ENCODE measurements at places on chromosomes 3 and 15. TPM values are rescaled to one million over a fixed set of nuclear protein-coding genes. Genes with fewer than 3 reads are reported as not detected.

DNA sequence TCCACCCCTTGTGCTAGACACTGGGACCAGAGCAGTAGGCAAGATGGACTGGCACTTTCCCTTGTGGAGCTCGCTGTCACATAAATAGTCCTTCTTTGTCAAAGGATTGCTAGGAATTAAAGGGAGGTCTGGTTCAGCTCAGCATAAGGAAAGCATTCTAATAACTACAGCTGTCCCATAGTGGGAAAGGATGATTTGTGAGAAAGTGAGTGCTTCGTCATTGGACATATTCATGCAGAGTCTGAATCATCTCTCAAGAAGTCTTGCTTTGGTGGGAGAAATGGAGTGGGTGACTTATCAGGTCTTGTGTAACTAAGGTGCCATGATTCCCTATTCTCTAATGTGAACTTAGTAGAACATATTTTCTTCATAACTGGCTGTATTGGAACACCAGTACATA is 14.7 kb downstream of the PPARG start:
- no peak for DNase-seq

The ATP8B4 gene
- polyA plus RNA-seq: not detected

DNA sequence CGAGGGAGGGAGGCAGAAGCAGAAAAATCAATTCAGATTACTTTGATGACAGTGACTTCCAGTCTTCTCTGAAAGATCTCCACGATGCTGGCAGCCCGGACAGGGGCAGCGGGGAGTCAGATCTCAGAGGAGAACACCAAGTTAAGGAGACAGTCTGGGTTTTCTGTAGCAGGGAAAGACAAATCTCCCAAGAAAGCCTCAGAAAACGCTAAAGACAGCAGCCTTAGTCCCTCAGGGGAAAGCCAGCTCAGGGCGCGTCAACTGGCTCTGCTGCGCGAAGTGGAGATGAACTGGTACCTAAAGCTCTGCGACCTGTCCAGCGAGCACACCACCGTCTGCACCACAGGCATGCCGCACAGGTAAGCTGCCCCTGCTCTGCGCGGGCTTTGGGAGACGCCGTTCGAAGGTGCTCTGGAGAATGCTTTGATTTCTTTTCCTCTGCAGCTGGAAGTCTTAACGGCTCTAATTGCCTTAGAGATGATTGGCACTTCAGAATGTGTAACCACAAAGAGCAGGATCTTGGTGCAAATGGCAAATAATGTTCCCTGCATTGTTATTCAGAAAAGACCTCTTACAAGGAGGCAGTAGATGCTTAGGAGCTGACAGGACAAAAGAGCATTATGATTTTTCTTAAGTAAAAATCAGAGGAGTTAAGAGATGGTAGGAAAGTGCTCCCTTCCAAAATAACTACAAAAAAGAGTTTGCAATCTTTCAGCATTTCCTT is at the start of gene KCNAB1:
TSS of gene KCNAB1 (plus strand) at position 51 of the 724 bp plus-strand sequence.
- DNase-seq: no peak

DNA sequence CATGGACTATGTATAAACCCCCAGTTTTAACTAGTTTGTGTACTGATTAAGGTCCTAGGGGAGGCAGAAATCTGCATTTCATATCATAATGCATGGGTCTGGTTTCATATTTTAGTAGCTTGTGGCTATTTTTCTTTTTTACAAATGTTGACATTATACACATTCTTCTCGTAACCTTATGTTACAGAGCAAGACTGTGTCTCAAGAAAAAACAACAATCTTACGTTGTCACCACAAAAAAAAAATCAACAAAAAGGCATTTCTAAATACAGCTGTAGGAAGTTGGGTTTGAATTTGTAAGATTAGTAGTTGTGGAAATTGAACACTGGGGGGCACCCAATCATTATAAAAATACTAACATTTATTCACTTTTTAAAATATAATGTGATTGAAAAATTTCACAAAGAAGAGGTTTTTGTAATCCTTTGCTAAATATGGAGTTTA is 17.9 kb downstream of the SERP1 start:
- no peak for DNase-seq

DNA sequence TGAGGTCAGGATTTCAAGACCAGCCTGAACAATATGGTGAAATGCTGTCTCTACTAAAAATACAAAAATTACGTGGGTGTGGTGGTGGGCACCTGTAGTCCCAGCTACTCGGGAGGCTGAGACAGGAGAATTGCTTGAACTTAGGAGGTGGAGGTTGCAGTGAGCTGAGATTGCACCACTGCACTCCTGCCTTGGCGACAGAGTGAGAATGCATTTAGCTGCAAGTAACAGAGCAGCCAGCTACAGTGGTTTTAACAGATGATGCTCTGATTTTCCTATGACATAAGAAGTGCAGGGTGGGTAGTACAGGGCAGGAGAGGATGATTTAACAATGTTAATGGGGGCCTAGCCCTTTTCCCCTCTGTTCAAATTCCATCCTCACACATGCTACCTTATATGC is 267.9 kb downstream of the RPLP1 start:
- peak; percentile 21 for DNase-seq

The BTBD1 gene
- 39.9 TPM for polyA plus RNA-seq

GRCh38 chr3:133377396-133377795 is 22.5 kb upstream of the BFSP2 start:
- no peak for DNase-seq

Data from naive thymus-derived CD4-positive, alpha-beta T cell (primary cell).